ENCODE measurements at places on chromosomes 2 and 18. TPM values are rescaled to one million over a fixed set of nuclear protein-coding genes. Genes with fewer than 3 reads are reported as not detected.

DNA sequence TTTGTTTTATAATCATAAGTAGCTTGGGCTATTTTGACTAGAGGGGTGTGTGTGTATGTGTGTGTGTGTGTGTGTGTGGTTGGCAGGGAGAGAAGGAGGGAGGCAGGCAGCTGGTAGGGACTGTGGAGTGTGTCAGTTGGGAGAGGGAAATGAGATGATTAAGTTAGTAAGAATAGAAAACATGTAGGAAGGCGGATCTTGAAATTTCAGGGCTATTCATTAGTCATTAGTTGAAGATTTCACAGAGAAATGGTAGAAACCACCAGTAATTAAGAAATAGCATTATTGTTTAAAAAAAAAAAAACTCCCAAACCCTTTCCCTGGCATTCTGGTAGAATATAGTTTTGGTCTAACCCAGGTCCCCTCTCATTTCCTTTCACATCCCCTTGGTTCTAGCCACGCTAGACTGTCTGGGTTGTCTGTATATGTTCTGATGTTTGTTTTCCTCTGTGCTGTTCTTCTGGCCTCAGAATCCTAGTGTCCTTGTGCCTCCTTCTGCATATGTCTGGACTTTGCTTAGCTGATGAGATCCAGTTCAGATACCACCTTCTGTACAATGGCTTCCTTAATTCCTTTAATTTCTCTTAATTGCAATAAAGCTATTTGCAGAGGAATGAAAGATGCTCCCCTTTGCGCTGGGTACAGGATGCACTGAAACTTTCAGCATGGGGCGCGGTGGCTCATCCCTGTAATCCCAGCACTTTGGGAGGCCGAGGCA is 161.6 kb downstream of the NEDD4L start:
- no peaks in the 10 kb centered on the region for H3K36me3 ChIP-seq
- H3K27ac ChIP-seq: peak overlapping the region; percentile 42
- peaks cover 38% of the 10 kb centered on the region for H3K4me1 ChIP-seq
- peak; percentile 62 for DNase-seq
- H3K4me3 ChIP-seq: no peak overlapping the region

DNA sequence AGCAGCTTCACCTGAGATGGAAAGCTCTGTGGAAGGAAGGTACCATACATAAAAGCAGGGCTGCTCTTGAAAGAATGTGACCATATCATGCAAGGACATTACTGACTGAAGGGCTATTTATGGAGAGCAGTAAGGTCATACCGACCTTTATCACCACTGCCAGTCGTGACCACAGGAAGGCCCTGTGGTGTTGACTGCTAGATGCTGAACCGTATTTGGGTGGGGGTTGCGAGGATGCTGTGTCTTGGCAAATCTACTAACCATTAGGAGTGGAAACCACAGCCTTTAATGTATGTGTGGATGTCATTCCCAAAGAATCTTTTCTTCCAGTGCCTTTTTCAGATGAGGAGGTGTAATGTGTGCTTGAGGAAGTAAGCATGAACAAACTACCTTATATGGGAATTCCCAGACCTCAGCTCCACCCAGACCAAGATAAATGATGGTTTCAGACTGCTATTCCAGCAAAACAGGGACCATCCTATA is 60.8 kb downstream of the LIMS1 start:
- H3K4me1 ChIP-seq: peaks cover 80% of the 10 kb centered on the region
- peak overlapping the region; percentile 72 for H3K27ac ChIP-seq
- no peak for DNase-seq
- H3K36me3 ChIP-seq: no peaks in the 10 kb centered on the region
- no peaks in the 10 kb centered on the region for H3K27me3 ChIP-seq

DNA sequence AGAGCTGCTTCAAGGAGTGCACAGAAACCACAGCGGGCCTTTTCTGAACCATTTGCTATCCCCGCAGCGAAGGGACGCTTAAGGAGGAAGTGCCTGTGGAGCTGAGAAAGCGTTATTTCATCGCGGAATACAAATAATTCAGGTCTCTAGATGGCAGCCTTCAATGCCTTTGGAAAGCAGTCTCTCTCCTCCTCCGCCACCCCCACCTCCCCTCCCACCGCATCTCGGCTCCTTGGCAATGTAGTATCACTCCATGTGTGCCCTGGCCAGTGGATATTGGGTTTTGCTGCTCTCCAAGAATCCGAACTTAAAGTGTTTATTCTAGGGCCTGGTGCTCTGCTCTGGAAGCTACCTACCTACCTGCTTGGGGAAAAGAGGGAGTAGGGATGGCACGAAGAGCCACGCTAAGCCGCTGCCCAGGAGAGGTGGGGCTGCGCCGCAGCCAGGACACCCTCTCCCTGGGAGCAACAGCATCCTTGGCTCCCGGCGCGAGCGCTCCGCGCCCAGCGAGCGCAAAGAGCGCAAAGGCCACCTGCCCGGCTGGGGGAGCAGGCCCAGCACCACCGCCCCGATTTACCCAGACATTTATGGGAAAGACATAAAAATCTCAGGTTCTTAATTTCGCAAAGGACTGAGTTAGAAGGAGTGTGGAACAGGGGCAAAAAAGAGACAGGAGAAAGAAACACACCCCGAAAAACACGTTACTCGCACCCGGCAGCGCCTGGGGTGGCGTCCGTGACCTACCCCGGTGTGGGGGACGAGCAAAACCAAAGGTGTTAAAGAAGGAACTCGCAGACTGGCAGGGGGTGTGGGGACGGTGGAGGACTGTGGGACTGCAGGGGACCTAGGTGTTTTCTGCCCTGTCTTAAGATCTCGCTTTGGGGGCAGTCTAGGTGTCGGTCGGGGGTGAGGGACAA is 1.0 kb downstream of the SPHKAP start:
- H3K4me3 ChIP-seq: no peak overlapping the region
- no peak overlapping the region for H3K27ac ChIP-seq
- no peaks in the 10 kb centered on the region for H3K36me3 ChIP-seq
- no peak for DNase-seq

DNA sequence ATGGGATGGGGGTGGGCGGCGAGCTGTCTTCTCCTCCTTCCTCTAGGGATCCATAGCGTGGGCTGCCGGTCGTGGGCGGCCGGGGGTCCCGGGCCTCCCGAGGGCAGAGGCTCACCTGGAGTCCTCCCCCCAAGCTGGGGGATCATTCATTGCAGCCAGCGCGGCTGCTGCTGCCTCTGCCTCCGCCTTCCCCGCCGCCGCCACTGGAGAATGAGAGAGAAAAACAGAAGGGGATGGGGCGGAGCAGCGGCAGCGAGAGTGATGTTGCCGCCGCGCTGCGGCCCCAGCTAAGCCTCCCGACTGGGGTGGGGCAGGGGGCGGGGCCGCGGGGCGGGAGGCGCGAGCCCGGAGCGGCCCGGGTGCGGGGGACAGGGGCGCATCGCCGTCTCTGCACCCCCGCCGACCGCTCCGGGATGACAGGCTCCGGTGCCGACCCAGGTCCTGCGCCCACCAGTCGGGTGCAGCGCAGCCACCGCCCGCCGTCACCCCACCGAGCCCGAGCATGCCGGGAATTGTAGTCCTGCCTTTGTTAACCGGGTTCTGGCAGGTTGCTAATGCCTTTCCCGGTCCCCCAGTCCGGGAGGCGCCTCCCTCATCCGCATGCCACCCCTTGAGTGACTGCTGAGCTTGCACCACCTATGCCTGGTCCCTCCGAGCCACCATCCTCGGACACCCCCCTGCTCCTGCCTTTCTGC is at the start of gene KIF3C:
Gene KIF3C, minus strand, starts transcription at position 225 of the 695 bp plus-strand sequence. CDS start 580 bp downstream, outside the sequence.
- no peak for DNase-seq
- H3K27ac ChIP-seq: peak within 1 kb of the TSS; percentile 84
- H3K36me3 ChIP-seq: no peaks in the 10 kb centered on the region
- peak within 1 kb of the TSS; percentile 94 for H3K4me3 ChIP-seq
- H3K4me1 ChIP-seq: peaks cover 10% of the 10 kb centered on the region
- H3K27me3 ChIP-seq: no peaks in the 10 kb centered on the region

DNA sequence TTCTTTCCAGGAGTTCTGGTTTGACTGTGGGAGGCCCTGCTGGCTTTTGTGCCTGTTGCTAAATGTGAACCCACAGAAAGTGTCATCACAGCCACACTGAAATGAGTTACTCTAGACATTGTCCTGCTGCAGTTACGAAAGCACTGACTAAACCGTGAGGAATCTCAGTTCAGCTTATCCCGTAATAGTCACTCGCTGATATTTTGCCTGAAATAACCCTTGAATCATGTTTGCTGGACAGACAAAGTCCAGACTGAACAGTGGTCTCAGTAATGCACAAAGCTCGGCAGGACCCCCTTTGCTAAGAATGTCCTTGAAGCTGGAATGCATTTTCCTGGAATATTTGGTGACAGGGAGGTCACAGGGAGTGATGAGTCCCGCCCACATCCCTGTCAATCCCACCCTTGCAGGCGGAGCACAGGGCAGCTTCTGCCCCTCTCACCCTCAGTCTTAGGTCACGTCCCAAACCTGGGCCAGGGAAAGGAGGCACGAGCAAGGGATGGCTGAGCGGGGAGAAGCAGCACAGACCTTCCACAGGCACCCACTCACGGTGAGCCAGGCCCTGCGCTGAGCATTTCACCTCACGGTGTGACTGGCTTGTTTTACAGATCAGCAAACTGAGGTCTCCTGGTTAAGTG is 53.4 kb downstream of the ADI1 start:
- H3K4me3 ChIP-seq: no peak overlapping the region
- peaks cover 33% of the 10 kb centered on the region for H3K4me1 ChIP-seq
- H3K27ac ChIP-seq: no peak overlapping the region
- H3K27me3 ChIP-seq: no peaks in the 10 kb centered on the region
- no peak for DNase-seq

DNA sequence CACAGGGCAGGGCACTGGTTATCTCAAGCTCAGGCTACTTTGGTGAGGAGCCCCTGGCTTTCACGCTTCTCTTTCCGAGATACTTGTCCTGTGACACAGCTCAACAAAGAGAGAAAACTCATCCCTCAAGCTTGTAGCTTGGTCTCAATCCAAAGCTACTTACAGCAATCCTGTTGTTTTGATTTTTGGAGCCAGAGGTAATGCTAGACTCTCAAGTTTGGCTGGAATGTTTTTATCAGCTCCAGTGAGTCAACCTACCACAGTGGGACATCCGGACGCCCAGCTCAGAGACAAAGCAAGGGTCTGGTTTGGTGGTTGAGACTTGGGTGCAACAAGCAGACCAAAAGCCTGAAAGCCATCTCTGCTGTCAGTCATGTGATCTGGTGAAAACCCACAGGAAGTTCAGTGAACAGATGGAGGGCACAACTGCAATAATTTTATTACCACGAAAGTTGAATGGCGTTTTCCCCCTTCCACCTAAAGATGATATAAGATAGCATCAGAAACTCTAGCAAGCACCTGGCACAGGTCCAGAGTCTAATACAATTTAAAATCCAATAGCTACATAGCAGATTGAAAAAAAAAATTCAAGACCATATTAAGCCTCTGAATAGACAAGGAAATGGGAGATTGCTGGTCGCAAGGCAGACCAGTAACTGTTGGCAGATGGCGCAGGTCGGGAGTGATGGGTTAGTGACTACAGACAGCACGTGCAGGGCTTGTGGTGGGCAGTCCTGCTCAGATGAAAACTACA is 102.3 kb upstream of the SMAD7 start:
- H3K27ac ChIP-seq: peak overlapping the region; percentile 60
- no peak overlapping the region for H3K4me3 ChIP-seq
- no peak for DNase-seq
- H3K4me1 ChIP-seq: peaks cover 17% of the 10 kb centered on the region
- no peaks in the 10 kb centered on the region for H3K27me3 ChIP-seq

DNA sequence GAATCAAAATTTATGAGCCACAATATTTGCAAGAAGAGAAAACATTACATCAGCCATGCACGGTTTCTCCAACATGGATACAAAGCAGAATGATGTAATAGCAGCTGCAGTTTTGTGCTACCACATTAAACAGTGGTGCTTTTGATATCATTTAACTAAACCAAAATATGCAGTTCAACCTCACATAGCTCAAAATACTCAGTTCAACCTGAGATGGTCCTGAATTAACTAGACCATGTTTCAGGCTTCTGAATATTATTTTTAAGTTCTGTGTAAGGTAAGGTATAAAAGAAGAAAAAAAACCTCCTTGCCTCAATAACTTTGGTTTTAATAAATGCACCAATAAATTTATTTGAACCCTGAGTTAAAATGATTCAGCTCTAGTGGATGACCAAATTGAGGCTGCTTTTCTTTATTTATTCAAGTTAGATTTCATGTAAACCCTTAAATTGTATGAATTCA is 18.8 kb upstream of the TSPYL6 start:
- no peaks in the 10 kb centered on the region for H3K27me3 ChIP-seq
- DNase-seq: no peak
- no peak overlapping the region for H3K27ac ChIP-seq
- H3K4me3 ChIP-seq: no peak overlapping the region

DNA sequence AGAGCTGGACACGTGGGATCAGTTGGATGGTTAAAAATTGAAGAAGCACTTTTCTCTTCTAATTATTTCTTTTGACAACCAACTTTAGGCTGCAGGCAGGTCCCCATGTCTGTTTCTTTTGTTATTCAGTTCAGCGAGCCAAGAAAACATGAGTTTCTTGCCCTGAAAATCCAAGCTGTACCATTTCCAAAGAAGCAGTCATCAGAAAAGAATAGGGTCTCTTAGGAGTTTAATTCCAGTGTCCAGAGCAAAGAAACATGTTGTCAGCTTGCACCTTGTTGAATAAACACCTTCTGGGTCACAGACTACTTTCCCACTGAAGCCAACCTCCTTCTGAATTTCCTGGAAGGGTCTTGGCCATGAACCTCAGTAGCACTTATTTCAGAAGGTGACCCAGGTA is 170.5 kb upstream of the COPS8 start:
- H3K4me3 ChIP-seq: no peak overlapping the region
- peak; percentile 90 for DNase-seq
- H3K27me3 ChIP-seq: no peaks in the 10 kb centered on the region
- no peak overlapping the region for H3K27ac ChIP-seq
- no peaks in the 10 kb centered on the region for H3K4me1 ChIP-seq

DNA sequence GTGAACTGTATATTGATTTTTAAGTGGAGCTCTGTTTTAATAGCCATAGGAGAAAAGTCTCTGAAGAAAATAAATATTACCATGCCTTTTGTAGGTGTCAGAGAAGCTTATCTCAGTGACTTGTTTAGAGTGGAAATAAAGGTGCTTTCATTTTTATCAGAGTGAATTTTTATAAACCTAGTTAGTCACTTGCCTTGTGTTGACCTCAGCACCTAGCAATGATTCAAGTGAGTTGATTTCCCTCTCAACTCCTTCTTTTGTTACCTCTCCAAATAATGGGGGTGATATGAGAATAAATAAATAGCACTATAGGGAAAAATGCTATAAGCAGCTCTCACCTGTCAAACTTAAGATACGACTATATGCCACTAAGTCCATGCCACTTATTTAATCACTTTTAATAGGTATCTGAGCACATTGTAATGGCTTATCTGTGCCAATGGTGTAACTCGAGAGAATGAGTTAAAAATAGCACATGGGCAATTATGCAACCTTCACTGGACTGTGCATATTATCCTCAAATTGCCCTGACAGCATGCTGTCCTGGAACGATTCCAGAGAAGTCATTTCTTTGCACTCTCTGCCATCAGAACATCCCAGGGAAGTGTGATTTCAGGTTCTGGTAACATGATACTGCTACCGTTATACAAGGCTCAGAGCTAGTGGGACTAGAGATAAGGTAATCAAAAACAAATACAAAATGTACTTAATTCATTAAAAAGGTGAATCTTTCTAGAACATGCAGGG is 290.8 kb downstream of the CCDC85A start:
- H3K4me3 ChIP-seq: no peak overlapping the region
- no peaks in the 10 kb centered on the region for H3K4me1 ChIP-seq
- DNase-seq: no peak
- H3K36me3 ChIP-seq: no peaks in the 10 kb centered on the region
- H3K27me3 ChIP-seq: no peaks in the 10 kb centered on the region

Gene BOK
- 55.8 TPM for total RNA-seq

Gene PID1
- total RNA-seq: 48.2 TPM

Gene AFF3
- 36.4 TPM for total RNA-seq

Gene ANKRD62
- not detected for total RNA-seq

Gene AQP12B
- not detected for total RNA-seq

Gene SFT2D3
- total RNA-seq: 11.8 TPM

Gene CXCR1
- 0.13 TPM for total RNA-seq

Gene IL36G
- not detected for total RNA-seq

All from esophagus muscularis mucosa (tissue), 4 donors.